Dermis microvascular lymphatic vessel endothelial cell (primary cell): ENCODE measurements at places on chromosomes 2 and 18. TPM values are rescaled to one million over a fixed set of nuclear protein-coding genes. Genes with fewer than 3 reads are reported as not detected.

SLC30A3 gene
- total RNA-seq, result 6.3 and 15.0 TPM in 2 replicates

SERPINB13 gene
- not detected in 2 replicates for total RNA-seq

SP140L gene
- total RNA-seq, result 5.3 and 6.7 TPM in 2 replicates

CDH2 gene
- 0.90 and 1.8 TPM in 2 replicates for total RNA-seq

LYPD6 gene
- 7.8 and 13.3 TPM in 2 replicates for total RNA-seq

ANXA4 gene
- 40.6 and 51.5 TPM in 2 replicates for total RNA-seq

DNAJC5G gene
- 0.39 and 1.0 TPM in 2 replicates for total RNA-seq

ACVR2A gene
- total RNA-seq, result 3.5 and 4.0 TPM in 2 replicates

GALR1 gene
- total RNA-seq, result not detected in 2 replicates

CCDC102B gene
- total RNA-seq, result 24.8 and 34.0 TPM in 2 replicates
